ENCODE measurements at places on chromosomes 4 and X.

DNA sequence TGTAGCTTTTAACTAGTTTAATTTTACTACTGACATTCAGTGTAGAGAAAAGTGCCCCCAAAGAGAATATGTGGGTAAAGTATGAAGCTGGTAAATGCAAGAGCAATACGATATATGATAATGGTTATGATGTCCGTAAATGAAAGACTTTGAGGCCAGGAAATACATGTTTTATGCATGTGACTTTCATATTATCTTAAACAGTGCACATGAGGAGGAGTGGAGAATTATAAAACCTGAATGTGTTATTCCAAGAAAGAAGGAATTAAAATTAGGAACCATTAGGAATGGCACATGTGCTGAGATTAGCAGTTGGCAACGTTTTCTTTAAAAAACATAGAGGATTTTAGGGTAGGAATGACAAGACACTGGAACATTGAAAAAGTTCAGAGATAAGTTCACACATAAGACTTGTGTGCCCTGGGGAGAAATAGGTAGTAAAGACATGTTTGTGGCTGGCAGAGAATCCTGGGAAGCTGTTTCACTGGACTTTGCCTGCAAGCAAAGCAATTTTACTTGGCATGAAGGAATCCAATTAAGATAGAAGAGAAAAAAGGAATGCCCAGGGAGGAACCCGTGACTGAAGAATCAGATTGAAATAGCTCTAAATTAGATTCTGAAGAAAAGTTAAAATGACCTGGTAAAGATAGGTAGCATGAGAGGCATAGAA, 20.0 kb downstream of the GK start:
- no peak for DNase-seq

GRCh38 chrX:129771266-129771995, 8.3 kb upstream of the SASH3 start:
- no peak for DNase-seq

GRCh38 chr4:187232796-187233195, 509.1 kb upstream of the FAT1 start:
- no peak for DNase-seq

GRCh38 chrX:104310090-104310489, 55.4 kb upstream of the ESX1 start:
- DNase-seq: no peak

DNA sequence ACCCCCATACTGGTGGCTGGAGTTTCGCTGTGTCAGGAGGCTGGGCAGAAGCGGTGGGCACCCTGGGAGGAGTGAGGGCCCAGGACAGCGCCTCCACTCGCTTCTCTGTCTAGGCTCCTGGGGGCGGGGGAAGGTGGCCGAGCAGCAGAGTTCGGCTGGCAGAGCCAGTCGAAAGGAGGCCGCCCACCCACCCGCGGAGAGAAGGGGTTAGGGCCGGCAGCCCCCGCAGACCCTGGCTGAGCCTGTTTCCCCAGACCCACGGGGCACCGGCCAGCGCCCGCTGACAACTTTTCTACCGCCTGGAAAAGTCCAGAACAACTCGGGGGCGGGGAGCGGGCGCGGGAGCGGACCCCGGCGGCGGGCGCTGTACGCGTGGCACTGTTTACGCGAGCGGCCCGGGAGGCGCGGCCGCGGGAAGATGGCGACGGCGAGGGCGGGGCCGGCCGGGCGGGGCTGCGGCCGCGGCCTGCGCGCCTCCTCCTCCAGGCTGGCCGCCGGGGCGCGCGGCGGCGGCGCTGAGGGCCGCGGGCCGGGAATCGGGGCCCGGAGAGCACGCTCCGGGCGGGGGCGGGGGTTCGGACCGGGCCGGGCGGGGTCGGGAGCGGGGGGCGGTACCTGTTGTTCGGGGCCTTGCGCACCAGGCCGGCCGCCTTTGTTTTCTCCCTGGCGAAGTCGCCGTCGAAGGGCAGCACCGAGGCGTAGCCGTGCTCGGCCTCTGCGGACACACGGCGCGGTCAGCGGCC, 628 bp downstream of the MXD4 start:
- DNase-seq: no peak

GRCh38 chrX:103737696-103738095, 27.0 kb downstream of the TMEM31 start:
- no peak for DNase-seq

GRCh38 chr4:127748957-127749356, 18.8 kb downstream of the SLC25A31 start:
- DNase-seq: no peak

Measured in NCI-H1436 (cell line).